ENCODE measurements at places on chromosomes 2 and 18. TPM values are rescaled to one million over a fixed set of nuclear protein-coding genes. Genes with fewer than 3 reads are reported as not detected.
A peak's percentile ranks its signal among the peaks of the same experiment; 100 is the strongest.

DNA sequence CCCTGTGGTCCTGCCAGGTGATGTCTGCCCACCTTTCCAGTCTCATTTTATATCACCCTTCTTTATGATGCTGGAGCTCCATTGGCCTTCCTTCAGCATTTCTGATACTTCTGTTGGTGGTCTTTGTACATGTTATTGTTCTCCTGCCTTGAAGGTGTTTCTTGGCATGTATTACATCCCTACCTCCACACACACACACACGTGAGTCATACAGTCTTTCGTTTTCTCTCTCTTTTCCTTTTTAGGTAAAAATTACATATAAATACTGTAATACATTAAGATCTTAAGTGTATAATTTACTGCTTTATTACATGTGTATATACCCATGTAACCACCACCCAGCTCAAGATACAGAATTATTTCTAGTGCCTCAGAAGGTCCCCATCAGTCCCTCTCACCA, 10.2 kb upstream of the ADGRF3 start:
- no peak for DNase-seq

DNA sequence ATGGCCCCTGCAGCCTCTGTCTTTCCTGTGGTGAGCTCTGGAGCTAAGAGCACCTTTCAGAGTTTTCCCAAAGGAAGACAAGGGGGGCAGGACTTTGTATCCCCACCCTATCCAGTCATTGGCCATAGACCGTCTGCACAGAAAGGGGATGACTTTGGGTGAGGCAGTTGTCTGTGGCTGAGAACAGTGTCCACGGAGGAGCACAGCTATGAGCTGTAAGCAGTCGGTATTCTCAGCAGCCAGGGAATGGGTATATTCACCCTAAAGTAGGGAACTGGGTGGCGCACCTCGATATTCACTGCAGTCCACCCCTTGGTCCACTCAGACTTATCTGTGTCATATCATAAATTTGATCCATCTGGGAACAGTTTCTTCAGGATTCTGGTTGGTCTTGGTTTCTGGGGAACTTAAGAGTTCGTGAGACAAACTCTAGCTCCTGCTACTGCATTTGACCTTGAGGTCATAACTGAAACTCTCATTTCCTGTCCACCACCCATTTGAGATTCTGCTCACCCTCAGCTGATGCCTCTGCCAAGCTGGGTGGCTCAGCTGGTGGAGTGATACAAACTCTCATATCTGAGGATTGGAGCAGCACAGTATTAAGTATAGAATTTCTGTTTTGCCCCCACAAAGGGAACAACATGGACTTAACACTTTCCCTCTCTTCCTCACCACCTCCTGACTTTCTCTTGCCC, 45.2 kb upstream of the SCG2 start:
- DNase-seq, result no peak

GRCh38 chr2:134783912-134784311, 54.5 kb upstream of the ACMSD start:
- DNase-seq, result no peak

DNA sequence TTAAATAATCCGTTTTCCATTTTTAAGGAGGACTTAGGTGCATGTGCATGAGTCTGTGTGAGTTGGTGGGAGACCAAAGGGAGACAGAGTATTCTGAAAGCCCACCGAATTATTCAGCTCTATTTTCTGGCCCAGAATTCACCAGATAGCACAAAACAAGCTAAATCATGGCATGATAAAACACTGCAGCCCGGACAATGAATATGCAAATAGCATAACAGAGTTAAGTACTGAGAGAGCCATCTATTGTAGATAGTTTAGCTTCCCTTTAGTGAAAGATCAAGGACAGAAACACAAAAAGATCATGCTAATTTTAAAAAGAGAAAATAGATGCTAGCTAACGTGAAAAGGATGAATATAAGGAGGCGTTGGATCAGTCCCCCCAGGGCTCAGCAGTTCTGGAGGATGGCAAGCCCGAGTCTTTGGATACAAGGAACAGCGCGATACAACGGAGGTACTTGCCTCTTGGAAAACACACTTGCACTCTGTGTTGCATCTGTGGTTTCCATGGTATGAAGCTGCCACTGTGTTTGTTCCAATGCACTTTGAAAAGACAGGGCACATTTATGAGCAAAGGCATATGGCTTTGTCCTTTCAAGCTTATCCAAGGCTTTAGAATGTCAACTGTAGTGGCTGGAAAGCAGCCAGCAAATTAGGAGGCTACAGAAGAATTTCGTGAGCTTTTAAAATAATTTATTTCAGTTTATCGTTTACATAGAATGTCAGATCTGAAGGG, 119.9 kb downstream of the LYPD1 start:
- no peak for DNase-seq

GRCh38 chr2:191604154-191604553, 73.8 kb upstream of the NABP1 start:
- DNase-seq, result no peak

- no peak for DNase-seq
Observed at GRCh38 chr2:173043476-173043875, 32.2 kb upstream of the MAP3K20 start.

Gene CCDC150
- 18.4 TPM for total RNA-seq

GRCh38 chr2:2782007-2782406, 450.9 kb upstream of the MYT1L start:
- no peak for DNase-seq

DNA sequence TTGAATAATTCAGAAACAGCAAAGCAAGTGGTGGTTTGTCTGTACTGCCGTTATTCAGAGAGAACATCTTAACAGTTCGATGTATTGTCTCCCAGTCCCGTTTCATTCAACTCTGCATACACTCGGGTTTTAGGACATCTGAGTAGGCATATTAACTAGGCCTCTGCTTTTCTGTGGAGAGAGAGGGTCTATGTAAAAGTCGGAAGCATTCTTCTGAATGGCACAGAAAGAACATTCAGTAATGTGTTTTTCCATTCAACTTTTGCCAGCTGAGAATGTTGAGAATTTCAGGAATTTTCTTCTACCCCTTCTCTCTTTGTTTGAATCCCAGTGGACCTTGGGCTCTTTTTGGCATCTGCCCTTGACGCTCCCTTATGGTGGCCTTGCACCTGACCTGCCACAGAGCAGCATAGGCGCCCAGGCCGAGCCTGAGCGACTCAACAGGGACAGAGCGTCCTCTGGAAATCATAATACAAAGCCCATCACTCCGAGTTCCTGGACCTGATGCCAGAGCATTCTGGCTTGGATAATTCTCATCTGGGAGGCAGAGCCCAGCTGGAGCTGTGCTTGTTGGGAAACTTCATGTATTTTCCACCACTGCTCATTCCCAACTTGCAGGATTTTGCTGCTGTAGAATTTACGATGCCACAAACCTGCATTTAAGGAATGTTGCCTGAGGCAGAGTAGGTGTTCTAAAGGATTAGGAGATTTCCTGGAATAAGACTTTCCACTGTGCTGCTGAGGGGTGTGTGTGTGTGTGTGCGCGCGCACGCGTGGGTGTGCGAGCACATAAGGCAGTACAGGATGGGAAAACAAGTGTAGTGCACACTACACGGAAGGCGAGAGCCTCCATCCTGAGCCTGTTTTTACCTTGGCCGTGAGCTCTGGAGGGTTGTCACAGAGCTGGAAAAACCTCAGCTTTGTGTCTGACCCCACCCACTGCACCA, 77.2 kb upstream of the TXNDC2 start:
- DNase-seq, result peak; percentile 64

Gene TM4SF20
- total RNA-seq, result not detected

DNA sequence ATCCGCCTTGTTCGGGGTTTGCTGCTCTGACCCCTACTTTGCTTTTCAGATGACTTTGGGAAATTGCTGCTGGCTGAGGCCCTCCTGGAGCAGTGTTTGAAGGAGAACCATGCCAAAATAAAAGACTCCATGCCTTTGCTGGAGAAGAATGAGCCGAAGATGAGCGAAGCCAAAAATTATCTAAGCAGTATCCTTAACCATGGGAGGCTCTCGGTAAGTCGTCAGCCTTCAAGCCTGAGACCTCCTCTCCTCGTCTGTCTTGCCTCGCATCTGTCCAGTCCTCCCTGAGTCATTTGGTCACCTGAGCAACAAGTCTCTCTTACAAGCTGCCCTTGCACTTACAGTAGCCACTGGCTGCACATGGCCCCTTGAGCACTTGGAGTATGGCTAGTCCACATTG, 34.7 kb upstream of the MCFD2 start:
- DNase-seq, result no peak

DNA sequence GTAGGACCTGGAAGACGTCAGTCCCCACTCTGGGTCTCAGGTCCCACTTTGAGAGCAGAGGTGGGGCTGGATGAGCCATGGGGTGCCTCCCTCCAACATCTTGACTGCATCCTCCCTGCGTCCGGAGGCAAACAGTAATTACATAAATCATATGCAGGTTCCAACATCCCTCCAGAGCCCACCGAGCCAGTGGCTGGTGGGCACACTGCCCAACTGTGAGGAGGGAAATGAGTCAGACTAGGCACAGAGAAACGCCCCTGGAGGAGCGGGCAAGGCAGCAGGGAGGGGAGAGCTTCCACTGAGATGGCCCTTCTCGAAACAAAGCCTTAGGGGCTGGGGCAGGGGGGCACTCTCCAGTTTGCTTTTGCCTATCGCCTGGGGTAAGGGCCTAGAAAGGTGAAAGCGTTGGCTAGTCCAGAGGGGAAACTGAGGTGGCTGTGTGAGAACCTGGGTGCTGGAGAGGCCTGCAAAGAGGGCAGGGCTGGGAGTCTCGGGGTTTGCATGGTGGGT, 168.2 kb upstream of the MYCN start:
- DNase-seq, result no peak

DNA sequence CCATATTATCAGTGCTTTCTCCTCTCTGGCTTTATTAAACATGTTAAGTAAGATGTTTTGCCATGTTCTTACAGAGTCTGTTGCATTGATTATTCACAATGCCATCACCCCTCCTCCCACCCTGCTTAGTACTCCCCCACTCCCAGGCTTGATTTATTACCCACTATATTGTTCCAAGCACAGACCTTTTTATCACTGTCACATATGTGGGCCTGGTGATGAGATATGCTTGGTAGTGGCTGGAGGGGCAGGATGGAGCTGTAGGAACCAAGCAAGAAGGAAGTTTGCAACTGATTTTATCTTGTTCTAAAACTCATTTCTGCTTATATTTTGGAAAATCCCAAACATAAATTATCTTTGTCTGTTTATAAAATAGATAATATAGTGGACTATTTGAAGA, 748.2 kb upstream of the CELF4 start:
- no peak for DNase-seq

- DNase-seq, result no peak
Observed at GRCh38 chr2:211026109-211026508, 469.7 kb downstream of the CPS1 start.

GRCh38 chr2:205767617-205768016, 85.3 kb downstream of the NRP2 start:
- DNase-seq, result no peak

Gene DSG1
- not detected for total RNA-seq

- no peak for DNase-seq
Observed at GRCh38 chr2:212733273-212733672, 194.7 kb upstream of the ERBB4 start.

Gene NCKAP5
- 0.15 TPM for total RNA-seq

Gene TMEM237
- 29.0 TPM for total RNA-seq
